Regular cardiac myocyte (primary cell): ENCODE measurements at places on chromosomes 1 and 21. TPM values are rescaled to one million over a fixed set of nuclear protein-coding genes. Genes with fewer than 3 reads are reported as not detected.

The ZNF669 gene
- 6.2 and 8.8 TPM in 2 replicates for total RNA-seq

The TNFRSF4 gene
- not detected in 2 replicates for total RNA-seq

The KRTAP12-1 gene
- total RNA-seq: not detected in 2 replicates

The TSPEAR gene
- not detected in 2 replicates for total RNA-seq

The ARID1A gene
- 7.0 and 11.9 TPM in 2 replicates for total RNA-seq
